HepG2 (cell line): ENCODE measurements at places on chromosomes 7 and 10.

DNA sequence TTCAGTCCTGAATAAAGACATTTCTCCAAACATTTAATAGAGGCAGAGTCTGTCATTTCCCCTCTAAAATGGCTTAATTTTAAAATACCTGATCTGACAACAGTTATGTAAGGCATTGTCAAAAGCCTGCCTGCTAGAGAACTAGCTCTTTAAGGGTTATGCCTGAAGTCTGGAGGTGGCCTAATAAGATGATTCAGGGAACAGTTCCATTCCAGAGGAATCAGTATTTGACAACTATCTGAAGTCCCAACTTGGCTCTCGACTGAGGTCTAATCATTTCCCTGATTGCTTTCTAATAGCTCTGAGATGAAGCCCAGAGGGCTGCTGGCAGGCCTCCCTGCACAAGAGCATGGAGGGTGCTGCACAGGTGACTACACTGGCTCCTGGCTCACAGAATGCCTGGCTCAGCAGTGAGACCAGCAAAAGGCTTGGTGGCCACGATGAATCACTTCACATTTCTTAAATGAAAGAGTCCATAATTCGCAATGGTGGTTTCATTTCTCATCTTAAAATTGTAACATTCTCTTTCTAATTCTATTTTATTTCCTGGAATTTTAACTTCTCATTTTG lies 509.6 kb upstream of the POM121L12 start:
- DNase-seq, result no peak

GRCh38 chr7:114085592-114086501 lies 167.0 kb upstream of the PPP1R3A start:
- DNase-seq, result no peak

DNA sequence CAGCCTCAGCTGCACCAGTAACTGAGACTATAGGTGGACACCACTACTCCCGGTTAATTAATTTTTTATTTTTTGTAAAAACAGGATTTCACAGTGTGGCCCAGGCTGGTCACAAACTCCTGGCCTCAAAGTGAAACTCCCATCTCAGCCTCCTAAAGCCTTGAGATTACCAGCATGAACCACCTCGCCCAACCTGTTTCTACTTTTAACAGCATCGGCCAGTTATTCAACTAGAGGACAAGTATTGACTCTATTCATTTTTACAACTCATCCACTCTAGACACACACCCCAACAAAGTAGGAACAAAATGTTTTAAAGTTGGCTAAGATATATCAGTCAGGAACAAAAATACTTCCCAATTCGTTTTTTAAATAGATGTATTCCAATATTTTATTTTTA lies 334.8 kb downstream of the PARD3 start:
- DNase-seq, result no peak

- peak; percentile 41 for DNase-seq
Measured at GRCh38 chr10:80443531-80443974, 10.6 kb upstream of the TSPAN14 start.

DNA sequence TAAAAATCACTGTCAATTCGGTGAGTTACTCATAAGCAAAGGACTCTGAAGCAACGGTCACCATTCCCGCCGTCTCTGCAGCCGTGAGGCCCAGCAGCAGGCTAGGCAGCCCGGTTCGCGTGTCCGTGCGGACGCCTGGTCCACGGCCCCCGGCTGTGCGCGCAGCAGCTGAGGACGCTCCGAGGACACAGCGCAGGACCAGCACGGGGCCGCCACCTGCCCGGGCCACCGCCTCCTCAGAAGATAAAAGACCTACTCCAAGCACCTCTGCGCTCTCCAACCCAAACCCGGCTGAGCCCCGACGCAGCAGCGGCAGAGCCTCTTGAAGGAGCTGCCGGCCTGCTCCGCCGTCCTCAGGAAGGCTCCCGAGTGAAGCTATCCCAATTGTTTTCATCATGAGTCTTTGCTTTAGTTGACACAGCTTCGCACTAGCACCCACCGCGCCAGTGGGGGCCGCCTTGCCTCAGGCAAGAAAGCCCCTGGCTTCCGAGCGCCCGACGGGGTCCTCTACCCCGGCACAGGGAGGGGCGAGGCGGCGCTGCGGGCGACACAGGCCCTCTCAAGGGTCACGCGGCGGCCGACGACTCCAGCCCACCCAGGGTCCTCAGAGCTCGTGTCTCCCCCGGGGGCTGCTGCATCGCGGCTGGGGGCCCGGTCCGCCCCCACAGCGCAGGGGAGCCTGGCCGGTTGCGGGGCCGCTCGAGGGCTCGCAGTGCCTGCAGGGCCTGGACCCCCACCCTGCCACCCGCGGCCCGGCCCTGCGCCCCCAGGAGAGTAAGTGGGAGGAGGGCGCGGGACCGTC lies 16.9 kb upstream of the GPR146 start:
- DNase-seq, result no peak

GRCh38 chr10:3995302-3996210 lies 210.5 kb upstream of the KLF6 start:
- DNase-seq, result no peak

GRCh38 chr10:132375116-132375794 lies 21.7 kb upstream of the PWWP2B start:
- no peak for DNase-seq

- DNase-seq, result no peak
Measured at GRCh38 chr10:74750848-74751274, 75.5 kb upstream of the KAT6B start.

DNA sequence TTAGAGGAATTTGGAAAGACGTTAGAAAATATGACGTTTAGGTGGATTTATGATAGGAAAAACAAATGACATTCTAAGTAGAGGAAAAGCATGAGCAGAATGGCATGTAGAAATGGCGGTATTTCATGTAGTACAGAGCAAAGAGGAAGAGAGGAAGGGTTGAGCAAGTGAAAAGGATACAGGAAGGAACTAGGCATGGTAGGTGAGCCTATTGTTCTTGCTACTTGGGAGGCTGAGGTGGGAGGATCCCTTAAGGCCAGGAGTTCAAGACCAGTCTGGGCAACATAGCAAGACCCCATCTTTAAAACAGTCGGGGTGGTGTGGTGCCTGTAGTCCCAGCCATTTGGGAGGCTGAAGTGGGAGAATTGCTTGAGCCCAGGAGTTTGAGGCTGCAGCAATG lies 1.2 kb downstream of the GTPBP10 start:
- no peak for DNase-seq

DNA sequence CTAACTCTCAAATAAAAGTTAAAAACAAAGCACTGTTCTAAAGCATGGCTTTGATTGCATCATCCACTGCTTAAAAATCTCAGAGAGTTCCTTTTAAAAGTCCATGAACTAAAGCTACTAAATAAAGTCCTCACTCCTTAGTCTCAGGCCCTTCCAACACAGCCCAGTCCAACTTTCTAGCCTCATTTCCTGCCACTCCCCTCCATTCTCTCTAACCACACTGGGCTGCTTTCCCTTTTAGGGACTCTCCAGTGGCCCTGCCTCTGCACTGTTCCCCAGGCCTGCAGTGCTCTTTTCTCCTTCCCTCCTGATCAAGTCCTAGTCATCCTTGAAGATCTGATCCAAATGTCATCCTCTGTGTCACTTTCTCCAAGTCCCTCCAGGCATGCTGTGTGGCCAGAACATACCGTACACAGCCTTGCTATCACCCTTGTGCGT lies 56.9 kb upstream of the PPP1R3C start:
- no peak for DNase-seq

DNA sequence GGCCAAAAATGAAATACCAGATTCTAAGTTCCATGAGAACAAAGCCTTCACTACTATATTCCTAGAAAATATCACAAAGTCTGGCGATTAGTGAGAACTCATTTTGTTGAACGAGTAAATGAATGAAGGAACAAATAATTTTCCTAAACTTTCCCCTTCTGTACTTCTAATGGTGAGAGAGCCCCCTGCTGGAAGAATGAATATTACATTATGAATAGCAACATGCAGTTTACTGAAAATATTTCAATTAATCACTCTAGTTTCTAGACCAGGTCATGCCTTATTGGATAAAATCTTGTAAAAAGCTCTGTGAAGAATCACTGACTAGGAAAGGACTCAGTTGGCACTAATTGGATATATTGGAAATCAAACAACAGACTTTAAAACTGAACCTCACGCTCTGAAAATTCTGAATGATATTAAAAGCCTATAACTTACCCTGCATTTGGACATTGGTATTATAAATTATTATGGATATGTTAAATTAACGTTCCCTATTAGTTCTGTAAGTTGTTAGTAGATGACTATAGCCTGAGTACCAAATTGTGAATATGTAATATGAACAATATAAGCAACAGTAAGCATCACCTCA lies 32.4 kb upstream of the MTPN start:
- DNase-seq, result peak; percentile 16

DNA sequence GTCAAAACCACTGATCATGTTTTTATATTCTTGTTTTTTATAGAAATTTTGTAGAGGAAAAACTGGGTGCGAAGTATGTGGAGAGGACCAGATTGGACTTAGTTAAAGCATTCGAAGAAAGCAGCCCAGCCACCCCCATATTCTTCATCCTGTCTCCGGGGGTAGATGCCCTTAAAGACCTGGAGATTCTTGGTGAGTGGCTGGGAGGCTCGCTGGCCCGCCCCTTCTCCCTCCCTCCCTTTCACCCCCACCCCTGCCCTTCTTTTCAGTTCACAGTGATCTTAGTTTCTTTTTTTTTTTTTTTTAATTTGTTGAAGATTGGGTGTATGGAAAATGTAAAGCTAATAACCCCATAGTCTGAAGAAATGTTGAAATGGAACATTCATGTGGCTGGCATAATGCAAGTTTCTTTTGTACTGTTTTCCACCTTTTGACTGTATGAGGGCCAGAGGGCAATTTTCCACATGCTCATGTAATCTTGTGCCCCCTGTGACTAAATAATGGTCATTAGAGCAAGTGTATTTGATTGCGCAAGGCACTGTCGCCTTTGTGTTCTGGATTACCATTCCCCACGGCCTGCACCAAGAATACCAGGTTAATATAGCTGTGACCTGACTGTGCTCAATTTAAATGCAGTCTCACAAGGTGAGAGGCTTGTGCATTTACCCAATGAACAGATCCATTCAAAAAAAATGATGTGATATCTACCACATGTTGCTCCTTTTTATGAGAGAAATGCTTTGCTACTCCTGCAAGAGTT lies 77.7 kb downstream of the CDCA7L start:
- DNase-seq, result no peak

GRCh38 chr10:119270762-119271366 lies 63.5 kb downstream of the GRK5 start:
- peak; percentile 75 for DNase-seq

DNA sequence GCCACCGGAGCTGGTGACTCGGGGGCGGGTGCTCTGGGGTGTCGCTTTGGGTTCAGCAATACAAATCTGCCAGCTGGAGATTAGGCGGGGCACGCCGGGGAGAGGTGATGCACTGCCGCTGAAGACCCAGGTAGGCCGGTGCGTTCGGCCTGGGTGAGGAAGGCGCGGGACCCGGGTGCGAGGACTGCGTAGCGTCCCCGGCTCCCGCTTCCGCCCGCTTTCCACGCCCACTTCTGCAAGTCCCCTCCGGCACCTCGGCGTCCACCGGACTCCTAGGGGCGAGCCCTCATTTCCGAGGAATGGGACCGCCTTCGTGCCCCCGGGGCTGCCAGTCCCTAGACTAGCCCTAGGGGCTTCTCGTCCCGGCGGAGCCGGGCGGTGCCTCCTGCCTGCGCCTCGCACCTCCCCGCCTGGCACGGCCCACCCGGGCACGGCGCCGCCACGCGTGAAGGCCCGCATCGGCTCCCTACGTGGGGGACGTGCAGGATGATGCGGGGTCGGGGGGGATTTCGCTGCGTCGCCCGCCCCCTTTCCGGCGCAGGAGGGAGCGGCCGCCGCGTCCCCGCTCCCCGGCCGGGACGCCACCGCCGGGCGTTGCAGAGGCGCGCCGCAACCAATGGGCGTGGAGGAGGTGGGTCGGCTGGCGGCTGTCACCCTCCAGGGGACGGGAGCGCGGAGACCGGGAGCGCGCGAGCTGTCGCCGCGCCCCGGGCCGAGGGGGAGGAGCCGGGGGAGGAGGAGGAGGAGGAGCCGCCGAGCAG lies 40.0 kb downstream of the HK1 start:
- DNase-seq, result no peak

GRCh38 chr7:22442187-22442881 lies 57.7 kb downstream of the STEAP1B start:
- peak; percentile 93 for DNase-seq

DNA sequence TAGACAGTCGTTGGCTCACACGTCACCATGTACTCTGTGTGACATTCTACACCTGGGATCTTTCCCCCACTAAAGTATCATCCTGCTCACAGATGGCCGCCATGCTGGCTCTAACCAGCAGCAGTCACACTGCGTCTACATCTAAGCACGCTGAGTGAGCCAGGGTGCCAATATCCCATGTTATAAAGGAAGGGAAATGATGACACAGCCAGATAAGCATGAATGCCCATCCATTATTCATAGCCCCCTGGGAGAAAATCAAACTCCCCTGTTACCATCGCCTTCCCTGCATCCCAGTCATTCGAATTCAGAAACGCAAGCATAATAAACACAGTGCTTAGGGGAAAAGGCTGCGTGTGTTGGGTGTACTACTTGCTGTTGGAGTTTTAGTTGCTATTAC lies 698.2 kb upstream of the AUTS2 start:
- no peak for DNase-seq

DNA sequence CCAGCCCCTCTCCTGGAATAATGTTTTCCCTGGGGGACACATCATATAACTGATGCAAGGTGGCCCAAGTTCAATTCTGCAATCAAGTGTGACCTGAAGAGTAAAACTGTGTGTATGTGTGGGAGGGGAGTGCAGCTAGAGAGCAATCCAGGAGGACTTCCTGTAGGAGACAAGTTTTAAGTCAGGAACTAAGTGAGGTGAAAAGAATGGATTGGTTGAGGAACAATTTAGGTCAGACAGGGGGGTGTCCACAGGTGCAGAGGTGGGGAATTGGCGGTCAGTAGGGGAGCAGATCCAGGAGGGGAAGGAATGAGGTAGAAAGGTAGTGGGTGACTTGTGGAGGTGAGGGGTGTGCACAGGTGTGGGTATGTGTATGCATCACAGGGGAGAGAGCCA lies 82.6 kb downstream of the NEURL1 start:
- DNase-seq, result no peak

DNA sequence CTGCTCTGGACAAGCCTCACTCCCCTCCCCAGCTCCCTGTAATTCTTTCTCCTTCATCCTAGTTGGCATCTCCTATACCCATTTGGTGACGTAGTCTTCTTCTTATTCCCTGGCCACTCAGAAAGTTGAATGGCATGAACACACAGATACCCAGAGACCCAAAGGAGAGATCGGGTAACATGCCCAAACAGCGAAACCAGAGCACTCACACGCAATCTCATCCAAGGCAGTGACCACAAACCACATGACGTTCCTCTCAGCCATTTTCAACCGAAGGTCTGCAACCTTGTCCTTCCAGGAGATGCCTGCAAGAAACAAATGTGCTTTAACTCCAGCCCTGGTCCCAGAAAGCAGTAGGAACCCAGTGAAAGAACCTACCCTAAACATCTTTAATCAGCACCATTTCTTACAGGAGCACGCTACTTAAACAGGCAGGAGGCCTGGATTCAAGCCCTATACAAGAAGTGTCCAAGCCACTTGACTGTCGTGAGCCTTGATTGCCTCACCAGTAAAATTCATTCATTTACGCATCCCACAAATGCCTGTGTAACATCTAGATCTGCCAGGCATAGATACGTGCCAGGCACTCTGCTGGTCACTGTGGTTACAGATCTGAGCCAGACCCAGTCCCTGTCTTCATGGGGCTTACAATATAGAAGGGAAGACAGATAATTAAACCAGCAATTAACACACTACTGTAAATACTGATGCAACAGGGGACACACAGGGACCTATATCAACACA lies 37.1 kb downstream of the XPNPEP1 start:
- DNase-seq, result no peak
